ENCODE measurements at places on chromosomes 7 and 10. TPM values are rescaled to one million over a fixed set of nuclear protein-coding genes. Genes with fewer than 3 reads are reported as not detected.
A peak's percentile ranks its signal among the peaks of the same experiment; 100 is the strongest.

Gene OPN1SW
- not detected for total RNA-seq

Gene SEMA3D
- total RNA-seq, result not detected

Gene SFRP4
- total RNA-seq, result not detected

DNA sequence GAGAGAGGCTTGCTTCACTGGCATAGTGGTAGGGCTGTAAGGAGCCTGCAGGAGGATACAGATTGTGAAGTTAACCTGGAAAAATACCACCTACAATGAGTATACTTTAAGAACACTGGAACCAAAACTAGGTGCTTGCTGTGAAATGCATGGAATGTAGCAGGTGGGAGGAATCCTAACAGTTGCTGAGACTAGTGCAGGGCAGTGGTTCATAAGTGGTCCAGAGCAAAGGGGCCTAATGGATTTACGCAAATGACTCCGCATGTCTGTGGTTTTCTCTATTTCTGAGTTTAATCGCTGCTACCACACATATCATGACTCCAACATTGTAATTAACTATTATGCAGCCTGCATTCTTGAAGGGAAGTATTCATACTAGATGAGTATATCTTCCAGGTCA lies 218.4 kb downstream of the CHRM2 start:
- DNase-seq, result no peak
- no peak overlapping the region for H3K27ac ChIP-seq
- H3K27me3 ChIP-seq, result no peaks in the 10 kb centered on the region
- no peaks in the 10 kb centered on the region for H3K36me3 ChIP-seq

GRCh38 chr7:6121141-6121540 lies 90.0 kb downstream of the ANKRD61 start:
- no peak overlapping the region for H3K27ac ChIP-seq
- H3K27me3 ChIP-seq, result no peaks in the 10 kb centered on the region
- H3K36me3 ChIP-seq, result peaks cover 80% of the 10 kb centered on the region
- no peak overlapping the region for H3K4me3 ChIP-seq

- DNase-seq, result no peak
- no peak overlapping the region for H3K27ac ChIP-seq
- no peak overlapping the region for H3K4me3 ChIP-seq
- no peaks in the 10 kb centered on the region for H3K36me3 ChIP-seq
- no peaks in the 10 kb centered on the region for H3K4me1 ChIP-seq
Measured at GRCh38 chr10:86063341-86063740, 303.3 kb downstream of the GRID1 start.

- H3K4me3 ChIP-seq, result no peak overlapping the region
- no peak for DNase-seq
- H3K27me3 ChIP-seq, result no peaks in the 10 kb centered on the region
- peaks cover 18% of the 10 kb centered on the region for H3K4me1 ChIP-seq
- peaks cover 9% of the 10 kb centered on the region for H3K36me3 ChIP-seq
Measured at GRCh38 chr7:55526770-55527169, 45.5 kb downstream of the VOPP1 start.

- no peak overlapping the region for H3K4me3 ChIP-seq
- H3K36me3 ChIP-seq, result no peaks in the 10 kb centered on the region
- no peaks in the 10 kb centered on the region for H3K27me3 ChIP-seq
- DNase-seq, result no peak
- H3K4me1 ChIP-seq, result no peaks in the 10 kb centered on the region
Measured at GRCh38 chr10:120184547-120185337, 272.3 kb upstream of the PLPP4 start.

- H3K36me3 ChIP-seq, result peaks cover 76% of the 10 kb centered on the region
- peak; percentile 37 for DNase-seq
- H3K4me1 ChIP-seq, result peaks cover 47% of the 10 kb centered on the region
- H3K27ac ChIP-seq, result peak overlapping the region; percentile 36
- H3K27me3 ChIP-seq, result no peaks in the 10 kb centered on the region
Measured at GRCh38 chr7:140036224-140036962, 26.4 kb downstream of the PARP12 start.

GRCh38 chr10:100723770-100724530 lies 21.4 kb upstream of the PAX2 start:
- no peak overlapping the region for H3K4me3 ChIP-seq
- no peak for DNase-seq
- H3K27me3 ChIP-seq, result peaks cover 72% of the 10 kb centered on the region
- no peak overlapping the region for H3K27ac ChIP-seq
- no peaks in the 10 kb centered on the region for H3K4me1 ChIP-seq

DNA sequence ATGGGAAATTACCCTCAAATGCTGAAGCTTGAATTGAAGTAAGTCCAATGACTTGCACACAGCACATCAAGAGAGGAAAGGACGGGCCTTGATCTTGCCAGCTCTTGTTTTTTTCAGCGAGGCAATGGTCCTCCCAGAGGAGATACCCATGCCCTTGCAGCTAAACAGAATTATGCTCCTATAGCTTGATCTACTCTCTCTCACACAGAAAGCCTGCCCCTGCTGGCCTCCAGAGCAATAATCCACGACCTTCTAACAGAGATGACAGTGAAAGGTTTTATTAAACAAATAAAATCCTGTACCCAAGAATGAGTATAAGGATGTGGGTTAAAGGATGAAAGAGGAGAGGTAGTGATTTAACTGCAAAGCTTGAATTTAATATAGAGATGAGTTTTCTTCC lies 268.0 kb downstream of the ADRA2A start:
- no peaks in the 10 kb centered on the region for H3K4me1 ChIP-seq
- no peak for DNase-seq
- H3K27me3 ChIP-seq, result no peaks in the 10 kb centered on the region

- no peak overlapping the region for H3K4me3 ChIP-seq
- H3K27ac ChIP-seq, result no peak overlapping the region
- no peaks in the 10 kb centered on the region for H3K4me1 ChIP-seq
- H3K36me3 ChIP-seq, result no peaks in the 10 kb centered on the region
Measured at GRCh38 chr7:141276031-141276430, 202.2 kb downstream of the TMEM178B start.

- no peaks in the 10 kb centered on the region for H3K4me1 ChIP-seq
- no peak overlapping the region for H3K27ac ChIP-seq
- no peak overlapping the region for H3K4me3 ChIP-seq
- H3K27me3 ChIP-seq, result no peaks in the 10 kb centered on the region
- no peaks in the 10 kb centered on the region for H3K36me3 ChIP-seq
- no peak for DNase-seq
Measured at GRCh38 chr7:999149-999879, 16.3 kb downstream of the CYP2W1 start.

- H3K27me3 ChIP-seq, result no peaks in the 10 kb centered on the region
- no peaks in the 10 kb centered on the region for H3K36me3 ChIP-seq
- no peaks in the 10 kb centered on the region for H3K4me1 ChIP-seq
- DNase-seq, result no peak
- H3K4me3 ChIP-seq, result no peak overlapping the region
Measured at GRCh38 chr10:86083206-86083605, 283.4 kb downstream of the GRID1 start.

- peak overlapping the region; percentile 76 for H3K27ac ChIP-seq
- peaks cover 9% of the 10 kb centered on the region for H3K36me3 ChIP-seq
- DNase-seq, result no peak
- peak overlapping the region; percentile 2 for H3K4me3 ChIP-seq
- H3K27me3 ChIP-seq, result no peaks in the 10 kb centered on the region
- H3K4me1 ChIP-seq, result peaks cover 16% of the 10 kb centered on the region
Measured at GRCh38 chr7:27031289-27032172, 64.3 kb downstream of the HOXA1 start.

GRCh38 chr7:129435414-129435829 lies 1.2 kb downstream of the STRIP2 start:
- peak overlapping the region; percentile 4 for H3K27ac ChIP-seq
- no peak for DNase-seq
- H3K36me3 ChIP-seq, result peaks cover 8% of the 10 kb centered on the region
- H3K27me3 ChIP-seq, result peaks cover 28% of the 10 kb centered on the region
- H3K4me1 ChIP-seq, result peaks cover 24% of the 10 kb centered on the region

DNA sequence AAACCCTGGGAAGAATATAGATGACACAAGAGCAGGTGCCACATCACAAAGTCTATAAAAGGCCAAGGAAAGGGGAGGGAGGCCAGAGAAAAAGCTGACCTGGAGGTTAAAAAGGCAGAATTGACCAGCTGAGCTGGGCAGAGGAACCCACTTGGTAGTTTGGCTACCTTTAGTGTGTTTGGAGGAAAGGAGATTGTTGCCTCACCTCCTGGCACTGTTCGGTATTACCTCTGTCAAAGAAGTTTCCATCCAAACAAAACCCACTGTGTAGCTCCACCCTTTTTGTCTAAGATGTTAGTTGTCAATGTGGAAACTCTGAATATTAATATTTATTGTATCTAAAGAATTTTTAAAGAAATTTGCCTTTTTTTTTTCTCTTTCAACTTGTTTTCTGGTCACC lies 23.4 kb downstream of the ENTPD7 start:
- peaks cover 9% of the 10 kb centered on the region for H3K36me3 ChIP-seq
- no peaks in the 10 kb centered on the region for H3K27me3 ChIP-seq
- peaks cover 12% of the 10 kb centered on the region for H3K4me1 ChIP-seq
- no peak overlapping the region for H3K27ac ChIP-seq
- H3K4me3 ChIP-seq, result no peak overlapping the region
